ENCODE measurements at places on chromosomes 2 and 18.
A peak's percentile ranks its signal among the peaks of the same experiment; 100 is the strongest.

DNA sequence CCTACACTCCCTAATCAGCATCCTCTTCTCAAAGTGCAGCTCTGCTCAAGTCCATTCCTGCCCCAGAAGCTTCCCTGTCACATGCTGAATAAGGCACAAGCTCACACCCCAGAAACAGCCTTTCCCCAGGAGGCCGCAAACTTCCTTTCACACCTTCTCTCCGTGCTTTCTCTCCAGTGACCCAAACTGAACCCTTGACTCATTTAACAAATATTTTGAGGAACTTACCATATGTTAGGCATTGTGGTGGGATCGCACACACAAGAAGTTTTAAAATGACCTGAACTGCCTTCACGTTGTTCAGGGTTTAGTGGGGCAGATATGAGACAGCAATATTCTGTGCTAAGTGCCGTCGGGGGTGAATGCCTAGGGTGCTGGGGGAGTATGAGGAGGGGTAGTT, 161.3 kb downstream of the INSIG2 start:
- DNase-seq = no peak

DNA sequence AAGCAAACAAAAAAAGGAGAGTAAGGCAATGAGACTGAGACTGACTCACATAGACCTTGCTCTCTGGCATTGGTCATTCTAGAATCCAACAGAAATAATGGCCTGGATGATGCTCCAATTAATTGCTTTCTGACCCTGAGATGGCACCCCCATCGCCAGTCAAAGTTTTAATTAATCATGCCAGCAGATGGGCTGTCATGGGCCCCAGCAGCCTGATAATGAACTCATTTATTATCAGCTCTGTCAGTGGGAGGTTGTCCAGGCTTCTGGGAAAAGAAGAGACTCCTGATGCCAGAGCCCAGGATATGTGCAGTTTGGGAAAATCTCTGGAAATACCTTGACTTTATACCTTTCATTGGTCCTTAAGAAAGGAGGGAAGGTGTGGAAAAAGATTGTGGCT, 115.2 kb downstream of the XRCC5 start:
- DNase-seq = no peak

DNA sequence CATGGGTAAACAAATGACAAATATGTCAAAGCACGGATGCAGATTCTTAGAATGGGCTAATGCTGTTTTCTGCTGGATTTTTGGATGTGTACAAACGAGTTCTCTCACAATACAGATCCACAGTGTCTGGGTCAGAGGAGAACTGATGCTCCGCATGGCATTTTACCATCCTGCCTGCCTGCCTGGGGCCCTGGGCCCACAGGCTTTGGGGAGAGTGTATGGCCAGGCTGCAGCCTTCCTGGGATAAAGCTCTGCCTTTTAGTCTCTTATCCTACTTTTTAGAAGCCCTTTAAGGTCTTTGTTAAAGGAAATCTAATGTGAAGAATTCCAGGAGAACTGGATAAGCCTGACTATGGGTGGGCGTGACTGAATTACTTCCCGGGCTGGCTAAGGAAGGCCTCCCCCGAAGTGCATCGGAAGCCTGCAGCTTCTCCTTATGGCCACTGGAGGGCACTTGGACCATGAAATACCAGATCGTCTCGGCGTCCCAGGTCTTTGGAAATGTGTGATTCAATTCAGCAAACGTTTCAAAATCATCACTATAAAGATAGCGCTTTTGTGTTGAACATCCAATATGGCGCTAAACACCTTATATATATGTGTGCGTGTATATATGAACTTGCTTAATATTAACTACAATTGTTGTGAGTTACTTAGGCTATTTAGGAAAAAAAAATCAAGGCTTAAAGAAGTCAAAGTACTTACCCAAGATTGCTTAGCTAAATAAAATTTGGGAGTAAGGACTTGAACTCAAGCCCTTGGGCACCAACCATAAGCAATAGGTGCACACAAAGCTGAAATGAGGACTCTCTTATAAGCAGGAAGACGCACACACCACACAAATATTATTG, 15.2 kb upstream of the DNPEP start:
- DNase-seq = peak; percentile 86

- DNase-seq = peak; percentile 30
Measured at GRCh38 chr2:60433018-60433596, 120.3 kb downstream of the BCL11A start.

GRCh38 chr18:49431165-49431962, 29.1 kb downstream of the DYM start:
- no peak for DNase-seq

GRCh38 chr2:32905270-32905669, 41.5 kb upstream of the LTBP1 start:
- DNase-seq = no peak

- DNase-seq = peak; percentile 3
Measured at GRCh38 chr2:56749152-56749752, 565.5 kb downstream of the CCDC85A start.

DNA sequence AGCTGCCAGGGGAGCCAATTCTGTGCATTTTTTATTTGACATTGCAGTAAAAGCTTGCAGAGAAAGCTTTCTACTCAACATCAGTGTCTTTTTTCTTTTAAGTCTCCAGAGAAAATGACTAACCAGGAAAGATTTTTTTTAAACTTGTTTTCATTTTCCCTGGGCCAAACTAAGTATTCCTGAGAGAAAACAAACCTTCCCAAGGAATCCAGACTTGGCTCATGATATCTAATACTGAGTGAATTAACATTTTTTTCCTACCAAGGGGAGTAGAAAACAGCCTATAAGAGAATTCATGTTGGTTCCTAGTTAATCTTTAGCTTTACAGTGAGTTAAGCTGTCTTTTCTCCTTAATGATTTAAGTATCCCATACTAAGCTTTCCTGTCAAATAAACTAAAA, 46.7 kb downstream of the DAPL1 start:
- no peak for DNase-seq

- DNase-seq = no peak
Measured at GRCh38 chr18:77157312-77157711, 24.7 kb upstream of the MBP start.

GRCh38 chr2:142914507-142915313, 37.2 kb downstream of the KYNU start:
- DNase-seq = no peak

- peak; percentile 70 for DNase-seq
Measured at GRCh38 chr18:63237881-63238692, 81.5 kb downstream of the BCL2 start.

- no peak for DNase-seq
Measured at GRCh38 chr2:175154661-175155082, 13.3 kb downstream of the ATF2 start.

DNA sequence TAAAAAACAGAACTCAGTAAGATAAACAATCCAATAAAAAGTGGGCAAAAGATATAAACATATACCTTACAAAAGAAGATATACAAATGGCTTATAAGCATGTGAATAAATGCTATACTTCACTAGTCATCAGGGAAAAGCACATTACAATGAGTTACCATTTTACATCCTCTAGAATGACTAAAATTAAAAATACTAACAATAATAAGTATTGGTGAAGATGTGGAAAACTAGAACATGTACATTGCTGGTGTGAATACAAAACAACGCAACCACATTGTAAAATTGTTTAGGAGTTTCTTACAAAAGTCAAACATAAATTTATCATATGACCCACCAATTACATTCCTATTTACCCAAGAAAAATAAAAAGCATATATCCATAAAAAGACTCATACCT, 80.1 kb downstream of the SPIRE1 start:
- DNase-seq = no peak

DNA sequence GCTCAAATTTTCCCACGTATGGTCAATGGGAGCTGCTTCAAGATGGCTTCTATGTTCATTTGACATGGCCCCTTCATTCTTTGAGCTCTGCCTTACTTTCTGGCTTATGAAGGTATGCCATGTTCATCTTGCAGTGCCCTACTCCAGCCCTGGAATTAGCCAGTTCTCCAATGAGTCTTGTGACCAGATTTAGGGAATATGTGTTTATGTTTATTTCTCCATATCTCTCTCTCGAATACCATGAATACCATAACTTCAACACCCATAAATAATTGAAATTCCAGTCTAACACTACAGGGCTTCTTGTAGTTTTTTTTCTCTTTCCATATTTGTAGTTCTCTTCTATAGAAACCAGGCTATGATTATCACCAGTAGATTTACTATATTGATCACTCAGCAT, 39.7 kb downstream of the EPB41L5 start:
- no peak for DNase-seq

GRCh38 chr2:21231985-21232384, 108.2 kb downstream of the TDRD15 start:
- DNase-seq = peak; percentile 33

GRCh38 chr2:98869870-98870269, 66.2 kb downstream of the CRACDL start:
- DNase-seq = no peak

DNA sequence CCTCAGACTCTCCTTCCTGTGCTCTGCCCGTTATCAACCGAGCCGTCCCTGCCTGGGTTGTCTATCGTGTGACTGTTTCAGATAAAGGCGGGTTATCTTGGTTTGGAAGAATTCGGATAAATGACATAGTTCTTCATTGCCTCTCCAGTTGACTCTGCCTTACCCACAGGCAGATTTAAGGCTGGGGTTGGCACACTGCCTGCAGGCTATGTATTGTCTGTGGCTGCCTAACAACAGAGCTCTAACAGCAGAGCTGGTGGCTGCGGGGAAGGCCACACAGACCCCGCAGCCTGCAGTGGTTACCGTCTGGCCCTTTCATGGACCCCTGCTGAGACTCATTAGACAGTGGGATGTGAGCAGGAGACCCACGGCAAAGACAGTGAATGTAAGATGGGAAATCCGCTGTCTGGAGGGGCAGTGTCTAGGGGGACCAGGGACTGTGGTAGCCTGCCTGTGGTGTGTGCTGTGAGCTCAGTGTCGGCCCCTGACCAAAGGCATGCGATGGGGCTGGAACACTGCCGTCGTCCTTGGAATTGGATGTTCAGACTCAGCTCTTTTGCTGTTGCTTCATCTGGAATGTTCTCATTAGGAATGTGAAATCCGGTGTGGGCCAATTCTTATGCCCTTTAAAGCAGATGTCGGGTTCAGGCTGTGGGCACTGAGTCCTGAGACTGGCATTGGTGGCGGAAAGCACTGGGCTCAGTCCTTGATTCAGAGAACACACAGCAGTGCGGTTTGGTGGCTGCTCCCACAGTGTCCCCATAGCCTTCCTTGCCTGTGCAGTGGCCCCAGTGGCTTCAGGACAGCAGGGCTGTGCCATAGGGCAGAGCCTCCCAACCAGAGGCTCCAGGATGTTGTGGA, 44.5 kb downstream of the SH3RF3 start:
- no peak for DNase-seq

DNA sequence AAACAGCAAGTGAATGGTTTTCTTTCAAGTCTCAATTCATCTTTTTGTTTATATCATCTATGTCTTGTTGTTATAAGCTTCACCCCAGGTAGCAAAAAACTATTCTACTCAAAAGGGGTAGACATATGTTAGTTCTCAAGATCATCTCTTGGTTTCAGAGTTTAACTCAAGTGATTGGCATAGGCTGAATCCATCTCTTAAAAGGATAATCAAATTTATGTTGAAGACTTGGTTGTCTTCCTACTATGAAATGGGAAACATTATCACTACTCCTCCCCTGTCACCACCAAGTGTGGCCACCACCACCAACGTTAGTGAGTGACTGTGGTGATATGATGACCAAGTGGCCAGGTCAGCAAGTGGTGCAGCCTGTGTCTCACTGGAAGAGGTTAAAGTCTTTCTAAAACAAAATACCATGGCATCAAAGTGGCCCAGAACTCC, 1.5 kb downstream of the IL1B start:
- DNase-seq = peak; percentile 94

GRCh38 chr2:21438949-21439348, 315.2 kb downstream of the TDRD15 start:
- DNase-seq = no peak

- DNase-seq = no peak
Measured at GRCh38 chr2:179677077-179677688, 184.2 kb downstream of the ZNF385B start.

DNA sequence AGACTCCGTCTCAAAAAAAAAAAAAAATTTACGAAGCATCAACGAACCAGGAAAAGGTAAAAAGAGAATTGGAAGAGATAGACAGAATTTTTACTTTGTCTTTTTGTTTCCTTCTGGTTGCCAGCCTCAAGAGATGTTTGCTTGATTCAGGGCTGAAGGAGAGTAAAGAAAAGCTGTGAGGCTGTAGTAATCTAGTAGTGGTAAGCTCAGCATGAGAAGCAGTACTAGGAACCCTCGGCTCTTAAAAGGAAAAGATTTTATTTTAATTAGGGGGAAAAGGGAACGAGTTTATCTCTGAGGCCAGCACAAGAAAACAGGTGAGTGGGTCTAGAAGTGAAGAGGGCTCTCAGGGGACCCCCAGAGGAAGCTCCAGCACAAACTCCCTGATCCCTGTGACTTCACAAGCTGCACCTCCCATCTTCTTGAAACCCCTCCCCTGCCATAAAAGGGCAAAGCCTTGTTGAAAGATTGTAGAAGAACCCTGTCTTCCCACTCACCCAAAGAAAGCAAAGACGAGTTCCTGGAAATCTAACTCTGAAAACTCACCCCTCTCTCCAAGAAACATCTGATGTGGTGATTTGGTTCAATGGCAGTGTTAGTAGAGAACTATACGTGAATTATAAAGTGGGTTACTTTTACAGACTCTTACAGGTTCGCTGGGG, 8.6 kb downstream of the RBMS1 start:
- no peak for DNase-seq

DNA sequence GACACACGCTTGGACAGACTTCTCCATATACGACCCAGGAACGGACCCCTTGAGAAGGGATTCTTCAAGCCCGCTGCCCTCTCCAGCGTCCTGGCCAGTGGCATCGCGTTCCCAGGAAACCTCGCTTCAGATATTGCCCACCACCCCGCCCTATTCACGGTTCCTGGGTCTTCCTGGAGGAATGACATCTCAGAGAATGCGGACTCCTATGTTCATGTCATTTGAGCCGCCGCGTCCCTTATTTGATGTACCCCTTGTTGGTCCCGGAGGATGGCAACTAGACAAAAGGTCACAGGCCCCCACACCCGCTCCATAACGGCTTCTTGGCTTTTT, 588 bp upstream of the CCDC93 start:
- DNase-seq = no peak

GRCh38 chr2:225737556-225737955, 338.0 kb downstream of the NYAP2 start:
- no peak for DNase-seq

DNA sequence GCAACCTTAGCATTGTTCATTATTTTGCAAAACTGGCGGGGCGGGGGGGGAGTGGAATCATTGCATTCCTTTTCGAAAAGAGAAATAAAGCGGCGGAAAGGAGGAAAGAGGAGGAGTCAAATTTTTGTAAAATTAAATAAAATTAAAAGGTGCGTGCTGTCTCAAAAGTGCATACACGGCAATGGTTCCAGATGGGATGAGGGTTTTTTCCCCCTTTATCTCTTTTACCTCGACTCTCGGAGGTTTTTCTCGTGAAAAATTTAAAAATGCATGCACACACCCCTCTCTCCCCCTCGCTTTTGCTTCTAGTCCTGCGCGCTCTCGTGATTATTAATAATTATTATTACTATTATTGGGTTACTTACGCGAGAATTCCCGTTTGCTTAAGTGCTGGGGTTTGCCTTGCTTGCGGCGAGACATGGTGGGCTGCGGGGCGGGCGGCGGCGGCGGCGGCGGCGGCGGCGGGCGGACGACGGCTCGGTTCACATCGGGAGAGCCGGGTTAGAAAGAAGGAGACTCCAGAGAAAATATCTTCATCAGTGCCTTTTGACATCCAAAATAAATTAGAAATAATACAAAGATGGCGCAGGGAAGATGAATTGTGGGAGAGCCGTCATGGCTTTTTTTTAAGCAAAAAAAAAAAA, 481 bp downstream of the BCL11A start:
- no peak for DNase-seq
